ENCODE measurements at places on chromosomes 6 and 20.

GRCh38 chr6:14144678-14145113 is 27.1 kb downstream of the CD83 start:
- DNase-seq = peak; percentile 69

DNA sequence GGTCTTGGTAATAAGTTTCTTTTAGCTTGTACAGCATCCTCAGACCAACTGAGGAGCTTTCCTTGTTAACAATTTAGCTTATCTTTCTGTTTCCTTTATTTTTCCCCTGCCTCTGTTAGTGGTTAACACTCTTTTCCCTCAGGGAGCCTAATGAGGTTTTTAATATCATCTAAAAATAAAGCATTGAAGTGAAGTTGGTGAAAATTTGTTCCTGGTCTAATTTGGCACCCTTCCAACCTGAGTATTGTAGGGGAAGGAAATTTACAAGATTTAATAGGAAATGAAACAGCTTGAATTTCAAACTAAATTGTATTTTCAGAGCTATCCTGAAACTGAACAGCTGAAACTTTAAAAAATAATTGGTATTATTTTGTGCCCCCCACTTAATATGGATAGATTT is 28.1 kb upstream of the VAPB start:
- DNase-seq = no peak

DNA sequence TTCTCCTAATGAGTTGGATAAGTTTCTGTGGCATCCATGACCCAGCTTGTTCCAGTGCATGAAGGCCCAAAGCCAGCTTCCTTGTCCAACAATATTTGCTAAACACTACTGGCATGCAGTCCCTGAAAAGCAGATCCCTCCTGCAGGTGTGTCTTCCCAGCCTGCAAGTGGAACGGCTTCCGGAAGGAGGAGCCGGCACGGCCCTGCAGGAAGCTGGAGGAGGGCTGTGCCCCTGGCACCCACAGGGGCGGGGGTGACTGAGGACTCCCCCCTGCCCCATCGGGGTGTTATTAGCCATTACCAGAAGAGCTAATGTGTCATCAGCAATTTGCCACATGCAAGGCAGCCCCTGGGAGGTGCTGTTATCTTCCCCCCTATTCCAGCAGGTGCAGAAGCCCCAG is 27.4 kb downstream of the NPEPL1 start:
- DNase-seq = no peak

DNA sequence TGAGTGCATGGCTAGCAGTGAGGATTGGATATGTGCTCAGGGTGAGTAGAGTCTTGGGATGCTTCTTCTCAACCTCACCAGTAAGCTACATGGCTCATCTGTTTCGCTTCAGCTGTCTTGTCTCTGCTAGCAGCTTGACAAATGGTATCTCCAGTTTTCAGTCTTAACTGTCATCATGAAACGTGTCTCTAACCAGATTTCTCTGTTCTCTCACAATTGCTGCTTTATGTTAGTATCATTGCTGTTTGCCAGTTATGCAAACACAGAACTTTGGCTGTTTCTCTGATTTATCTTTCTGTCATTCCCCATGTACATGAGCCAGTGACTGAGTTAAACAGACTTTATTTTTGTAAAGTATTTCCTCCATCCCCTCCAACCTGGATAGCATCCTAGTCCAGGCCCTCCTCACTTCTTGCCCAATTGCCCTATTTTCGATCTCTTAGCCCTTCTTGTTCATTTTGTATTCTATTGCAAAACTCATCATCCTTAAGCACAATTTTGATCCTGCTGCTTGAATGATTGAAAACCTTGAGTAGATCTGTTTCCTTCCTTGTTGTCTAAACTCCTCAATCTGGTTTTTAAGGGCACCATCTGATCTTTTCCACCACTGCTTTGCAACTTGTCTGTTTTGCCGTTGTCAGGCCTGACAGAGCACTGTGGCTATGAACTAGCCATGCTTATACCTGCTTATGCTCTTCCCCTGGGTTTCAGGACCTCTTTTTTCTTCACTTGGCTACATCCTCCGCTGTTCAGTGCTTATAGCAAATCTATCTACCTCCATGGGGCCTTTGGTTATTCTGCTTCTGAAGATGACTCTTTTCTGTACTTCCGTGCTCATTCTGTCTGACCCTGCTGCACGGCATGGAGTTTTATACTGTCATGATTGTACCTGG is 37.7 kb upstream of the ADIG start:
- DNase-seq = no peak

- DNase-seq = no peak
These were observed 697.8 kb downstream of the KIF16B start for GRCh38 chr20:15875446-15875845.

All from activated CD4-positive, alpha-beta T cell treated with anti-CD3 and anti-CD28 coated beads, Interleukin-2, amount 50 U/mL, for 1 hour (primary cell).